ENCODE measurements at places on chromosomes 7 and 10.

DNA sequence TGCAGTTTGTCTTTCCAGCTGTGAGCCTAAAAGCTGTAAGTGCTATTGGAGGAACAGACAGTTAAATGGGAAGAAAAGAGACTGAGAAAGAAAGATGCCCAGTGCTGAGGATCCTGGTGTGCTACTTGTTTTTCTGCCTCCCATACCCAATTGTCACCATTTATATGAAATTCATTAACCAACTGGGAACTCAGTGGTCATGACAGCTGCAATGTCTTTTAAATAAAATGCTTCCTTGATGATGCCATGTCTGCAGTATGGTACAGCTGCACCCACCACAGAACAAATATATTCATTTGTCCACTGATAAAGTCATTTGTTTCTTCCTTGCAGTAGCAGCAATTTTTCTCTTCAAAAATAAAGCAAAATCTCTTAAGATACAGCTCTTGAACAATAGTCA, 15.6 kb upstream of the RTKN2 start:
- no peak for DNase-seq

- peak; percentile 57 for DNase-seq
These were observed 214.4 kb upstream of the KIAA1217 start for GRCh38 chr10:23994459-23995046.

DNA sequence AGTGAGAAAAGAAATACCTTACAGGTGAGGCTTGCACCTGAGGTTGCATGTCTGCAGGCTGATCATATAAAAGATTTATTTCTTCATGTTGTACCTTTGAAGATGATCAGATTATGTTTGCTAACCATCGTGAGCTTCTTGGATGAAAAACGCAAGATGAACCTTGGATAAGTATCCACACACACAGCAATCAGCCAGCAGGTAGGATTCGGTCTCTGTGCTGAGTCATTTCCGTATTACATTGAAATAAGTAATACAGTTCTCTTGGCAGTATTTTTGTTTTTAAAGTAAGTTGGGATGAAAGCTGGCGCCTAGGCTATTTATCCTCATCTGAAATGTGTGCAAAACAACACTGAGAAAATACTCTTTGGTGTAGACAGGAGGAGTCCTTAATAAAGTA, 109.0 kb upstream of the PRKCQ start:
- peak; percentile 7 for DNase-seq

DNA sequence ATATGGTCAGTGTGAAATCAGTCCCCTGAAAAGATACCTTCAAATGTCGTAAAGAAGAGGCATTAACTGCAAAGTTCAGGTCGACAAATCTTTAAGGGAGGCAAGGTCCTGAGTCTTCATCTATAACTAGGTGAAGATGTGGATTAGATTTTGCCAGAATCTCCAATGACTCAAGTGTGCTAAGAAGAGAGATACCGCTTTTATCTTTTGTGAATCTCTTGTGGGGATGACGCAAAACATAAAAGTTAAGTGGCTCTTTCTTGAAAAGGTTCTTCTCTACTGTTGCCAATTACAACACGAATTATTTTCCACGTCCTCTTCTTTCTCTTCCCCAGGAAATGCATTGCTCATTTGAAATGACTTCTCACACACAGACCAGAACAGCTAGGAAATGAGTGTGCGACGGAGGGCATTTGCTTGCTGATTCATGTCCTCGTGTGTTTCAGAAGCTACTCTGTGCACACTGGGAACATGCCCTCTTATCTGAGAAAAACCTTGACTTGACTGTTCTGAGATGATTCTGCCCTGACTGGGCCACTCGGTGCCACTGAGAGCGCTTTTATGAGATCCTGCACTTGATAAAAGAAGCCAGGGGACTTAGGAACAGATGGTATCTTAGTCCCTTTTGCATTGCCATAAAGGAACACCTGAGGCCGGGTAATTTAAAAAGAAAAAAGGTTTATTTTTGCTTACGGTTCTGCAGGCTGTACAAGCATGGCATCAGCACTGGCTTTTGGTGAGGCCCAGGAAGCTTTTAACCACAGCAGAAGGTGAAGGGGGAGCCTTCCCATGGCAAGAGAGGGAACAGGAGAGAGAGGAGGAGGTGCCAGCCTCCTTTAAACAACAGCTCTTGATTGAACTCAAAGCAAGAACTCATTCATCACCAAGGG, 169.5 kb upstream of the PFKP start:
- no peak for DNase-seq

DNA sequence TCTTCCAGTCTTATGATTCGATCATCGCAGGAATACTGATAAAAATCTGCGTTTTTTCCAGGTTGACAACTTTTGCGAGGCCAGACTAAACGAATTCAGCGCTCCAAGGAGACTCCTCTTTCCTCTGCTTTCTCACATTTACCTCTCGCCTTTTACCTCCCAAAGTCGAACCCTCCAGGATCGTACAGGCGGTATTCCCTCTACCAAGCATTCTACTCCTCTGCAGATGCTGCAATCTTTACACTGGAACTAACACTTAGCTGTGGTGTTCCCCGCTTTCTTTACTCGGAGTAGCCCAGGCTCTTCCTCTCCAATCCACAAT, 449 bp downstream of the NUDT5 start:
- DNase-seq = no peak

DNA sequence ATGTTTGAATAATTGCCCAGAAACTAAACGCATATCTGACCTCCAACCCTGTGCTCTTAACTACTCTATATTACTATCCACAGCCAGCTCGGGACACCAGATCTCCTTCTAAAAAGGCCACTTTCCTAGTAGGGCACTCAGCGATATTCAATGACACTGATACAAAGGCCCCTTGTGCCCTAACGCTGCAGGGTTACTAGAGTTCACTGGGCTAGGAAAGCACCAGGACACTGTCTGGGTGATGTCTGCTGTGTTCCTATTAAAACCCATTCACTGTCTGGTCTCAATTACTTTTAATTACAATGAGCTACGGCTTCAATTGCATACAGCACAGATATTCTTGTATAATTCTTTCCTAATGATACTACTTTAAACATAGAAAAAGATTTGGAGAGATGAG, 91.7 kb downstream of the SORCS1 start:
- no peak for DNase-seq

- DNase-seq = no peak
These were observed 16.7 kb downstream of the GHITM start for GRCh38 chr10:84156009-84156408.

- no peak for DNase-seq
These were observed 10.4 kb downstream of the NUB1 start for GRCh38 chr7:151351967-151352366.

- no peak for DNase-seq
These were observed 230.8 kb downstream of the FOXP2 start for GRCh38 chr7:114645451-114645850.

DNA sequence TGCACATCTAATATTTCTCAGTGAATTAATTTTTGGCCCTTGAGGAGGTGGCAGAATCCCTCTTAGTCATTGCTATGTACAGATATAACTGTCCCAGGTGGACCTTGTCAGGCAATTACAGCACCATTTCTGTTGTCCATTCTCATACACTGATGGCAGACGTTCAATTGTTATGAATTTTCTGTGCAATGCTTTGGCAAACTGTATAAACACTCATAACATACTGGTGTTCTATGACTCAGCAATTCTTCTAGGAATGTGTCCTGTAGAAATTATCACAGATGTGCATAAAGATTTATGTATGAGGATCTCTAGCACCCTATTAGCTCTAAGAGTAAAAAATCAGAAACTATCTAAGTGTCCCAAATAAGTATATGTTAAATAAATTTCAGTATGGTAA, 80.8 kb downstream of the DNAJB9 start:
- peak; percentile 39 for DNase-seq

DNA sequence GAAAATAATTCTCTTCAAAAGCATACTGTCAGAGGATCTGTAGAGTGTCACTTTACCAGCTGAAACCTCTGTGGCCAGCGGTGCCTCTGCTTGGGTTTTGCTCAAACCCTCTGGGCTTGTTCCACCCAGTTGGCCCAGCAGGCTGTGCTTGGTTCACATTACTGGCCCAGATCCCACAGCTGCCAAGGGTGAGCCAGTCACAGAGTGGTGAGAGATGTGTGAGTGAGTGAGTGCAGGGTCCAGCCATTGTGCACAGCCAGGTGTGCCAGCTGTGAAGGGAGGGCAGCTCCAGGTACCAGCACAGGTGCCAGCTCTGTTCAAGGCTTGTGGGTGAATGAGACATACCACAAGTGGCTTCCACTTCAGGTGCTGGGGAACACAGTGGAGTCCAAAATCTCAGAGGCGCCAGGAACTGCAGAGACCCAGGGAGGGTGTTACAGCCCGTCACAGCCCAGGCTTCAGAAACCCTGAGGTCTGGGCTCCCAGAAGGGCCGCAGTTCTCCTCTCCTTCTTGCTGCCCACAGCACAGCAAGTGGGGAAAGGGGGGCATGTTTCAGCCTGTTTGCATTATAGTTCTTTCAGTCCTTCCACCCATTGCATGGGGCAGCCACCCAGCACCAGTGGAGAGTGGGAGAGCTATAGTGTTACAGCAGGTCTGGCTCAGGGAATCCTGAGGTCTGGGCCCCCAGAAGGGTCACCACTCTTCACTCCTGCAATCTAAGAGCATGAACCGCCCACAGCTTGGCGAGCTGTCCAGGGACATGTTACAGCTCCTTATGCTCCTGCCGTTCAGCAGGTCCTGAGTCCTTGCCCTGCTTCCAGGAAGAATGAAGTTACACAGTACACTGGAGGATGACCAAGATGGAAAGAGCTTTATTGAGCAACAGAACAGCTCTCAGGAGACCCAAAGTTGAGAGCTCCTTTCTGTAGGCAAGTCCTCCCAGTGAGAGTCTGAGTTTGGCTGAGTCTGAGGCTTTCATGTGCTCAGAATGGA, 931.7 kb upstream of the SORCS1 start:
- peak; percentile 4 for DNase-seq

GRCh38 chr7:139798892-139799291, 21.1 kb upstream of the HIPK2 start:
- no peak for DNase-seq

DNA sequence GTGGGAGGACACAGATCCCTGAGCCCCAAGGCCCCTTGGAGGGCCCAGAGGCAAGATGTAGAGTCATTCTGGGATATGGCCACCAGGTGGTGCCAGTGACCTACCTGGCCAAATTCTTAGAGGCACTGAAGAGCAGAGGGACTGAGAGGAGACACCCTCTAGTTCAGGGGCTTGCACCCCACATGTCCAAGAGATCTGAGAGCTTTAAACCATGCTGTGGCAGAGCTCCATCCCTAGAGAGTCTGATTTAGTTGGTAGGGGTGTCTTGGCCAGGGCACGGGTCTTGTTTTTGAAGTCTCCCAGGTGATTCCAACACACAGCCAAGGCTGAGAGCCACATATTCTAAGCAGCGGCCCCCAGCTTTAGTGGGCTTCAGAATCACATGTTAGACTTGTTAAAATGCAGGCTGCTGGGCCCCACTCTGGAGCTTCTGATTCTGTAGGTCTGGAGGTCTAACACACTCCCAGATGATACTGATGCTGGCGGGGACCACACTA, 52.5 kb downstream of the PRF1 start:
- DNase-seq = peak; percentile 60

GRCh38 chr10:29379208-29379607, 90.3 kb downstream of the LYZL1 start:
- no peak for DNase-seq

DNA sequence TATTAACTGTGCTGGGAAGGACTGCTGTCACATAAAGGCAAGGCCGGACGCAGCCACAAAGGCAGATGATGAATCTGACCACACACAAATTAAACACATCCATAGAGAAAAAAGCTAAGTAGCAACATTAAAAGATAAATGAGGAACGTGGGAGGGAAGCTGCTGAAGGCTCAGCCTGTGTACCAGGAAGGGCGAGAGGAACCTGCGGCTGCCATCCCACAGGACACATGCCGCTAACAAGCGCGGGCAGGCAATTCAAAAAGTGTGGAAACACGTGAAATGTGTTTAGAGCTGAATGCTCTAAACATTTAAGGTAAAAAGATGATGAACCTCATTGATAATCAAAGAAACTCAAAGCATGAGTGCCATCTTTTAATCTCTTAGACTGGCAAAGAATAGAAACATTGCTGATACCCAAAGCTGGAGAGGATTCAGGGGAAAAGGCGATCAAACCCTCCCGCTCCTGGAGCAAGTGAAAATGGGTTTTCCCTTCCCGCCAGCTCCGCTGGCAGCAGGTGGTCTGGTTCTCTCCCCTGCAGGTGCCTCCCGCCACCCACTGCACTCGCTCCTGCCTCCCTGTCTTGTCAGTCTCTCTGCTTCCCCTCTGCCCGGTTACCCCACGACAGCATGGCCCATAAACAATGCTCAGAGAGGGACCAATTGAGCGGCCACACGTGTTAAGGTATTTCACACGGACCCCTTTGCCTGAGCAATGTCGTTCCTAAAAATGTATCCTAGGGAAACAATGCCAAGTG, 4.2 kb downstream of the STK32C start:
- DNase-seq = no peak

- DNase-seq = no peak
These were observed 80.3 kb downstream of the HDAC9 start for GRCh38 chr7:18575622-18576572.

- DNase-seq = no peak
These were observed 64.6 kb downstream of the ZNF680 start for GRCh38 chr7:64498270-64498669.

DNA sequence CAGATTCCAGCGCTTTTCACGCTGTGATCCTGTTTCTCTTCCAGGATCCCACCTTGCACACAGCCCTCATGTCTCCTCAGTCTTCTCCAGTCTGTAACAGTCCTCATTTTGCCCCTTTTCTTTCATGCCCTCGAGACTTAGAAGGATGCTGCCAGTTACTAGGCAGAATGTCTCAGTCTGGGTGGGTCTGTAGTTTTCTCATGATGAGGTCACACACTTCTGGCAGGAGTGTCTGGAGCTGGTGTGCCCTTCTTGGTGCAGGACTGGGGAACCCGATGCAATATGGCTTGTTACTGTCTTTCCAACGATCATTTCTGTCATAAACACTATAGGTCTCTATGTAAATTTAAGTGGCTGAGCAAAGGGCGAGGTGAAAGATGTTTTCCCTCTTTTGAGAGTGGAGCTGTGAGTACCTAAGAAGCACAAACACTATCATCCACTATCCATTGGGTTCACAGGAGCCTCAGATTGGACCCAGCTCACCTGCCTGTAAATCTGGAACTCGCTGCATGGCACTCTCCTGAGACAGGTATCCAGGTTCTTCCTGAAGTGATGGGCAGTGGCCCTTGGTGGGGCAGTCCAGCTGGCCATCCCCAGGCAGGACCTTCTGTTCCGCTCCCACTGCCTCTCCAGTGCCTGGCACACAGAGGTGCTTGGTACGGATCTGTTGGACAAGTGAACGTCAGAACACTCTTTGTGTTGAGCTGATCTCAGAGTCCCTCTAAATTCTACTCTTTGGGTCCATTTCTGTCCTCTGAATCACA, 64.3 kb upstream of the ZNF32 start:
- DNase-seq = no peak

Measured in fibroblast of mammary gland (primary cell).